Kidney (tissue), 22 donors: ENCODE measurements at places on chromosomes 3 and 15.

- DNase-seq = no peak
Observed at GRCh38 chr15:31405200-31405920, 78.7 kb downstream of the KLF13 start.

GRCh38 chr3:187102073-187102634 lies 37.1 kb downstream of the RPL39L start:
- no peak for DNase-seq

DNA sequence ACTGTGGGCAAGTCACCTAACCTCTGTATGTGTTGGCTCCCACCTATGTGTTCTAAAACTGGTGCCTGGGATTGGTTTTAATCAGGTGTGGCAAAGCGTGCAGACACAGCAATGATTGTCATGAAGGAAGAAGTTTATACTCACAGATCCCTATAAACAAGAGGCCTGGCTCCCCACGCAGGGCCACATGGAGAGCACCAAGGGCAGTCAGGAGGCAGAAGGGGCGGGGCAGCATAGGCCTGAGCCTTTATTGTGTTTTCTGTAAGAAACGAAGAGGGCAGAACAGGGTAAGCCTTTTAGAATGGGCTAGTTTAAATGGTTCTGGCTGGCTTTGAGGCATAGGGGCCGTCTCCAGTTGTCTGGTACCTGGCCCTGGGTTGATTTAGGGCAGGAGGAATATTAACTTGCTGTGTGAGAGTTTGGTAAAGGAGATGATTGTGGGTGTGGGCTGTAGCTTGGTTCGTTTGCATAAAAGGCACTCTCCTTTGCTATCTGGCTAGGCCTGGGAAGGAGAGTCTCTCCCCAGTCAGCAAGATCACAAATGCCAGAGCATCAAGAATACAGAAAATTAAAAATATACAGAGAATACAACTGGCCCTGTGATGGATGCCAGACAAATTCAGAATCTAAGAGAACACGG lies 2.2 kb upstream of the FBXW12 start:
- DNase-seq = no peak

GRCh38 chr3:156626104-156626503 lies 48.3 kb upstream of the TIPARP start:
- no peak for DNase-seq

DNA sequence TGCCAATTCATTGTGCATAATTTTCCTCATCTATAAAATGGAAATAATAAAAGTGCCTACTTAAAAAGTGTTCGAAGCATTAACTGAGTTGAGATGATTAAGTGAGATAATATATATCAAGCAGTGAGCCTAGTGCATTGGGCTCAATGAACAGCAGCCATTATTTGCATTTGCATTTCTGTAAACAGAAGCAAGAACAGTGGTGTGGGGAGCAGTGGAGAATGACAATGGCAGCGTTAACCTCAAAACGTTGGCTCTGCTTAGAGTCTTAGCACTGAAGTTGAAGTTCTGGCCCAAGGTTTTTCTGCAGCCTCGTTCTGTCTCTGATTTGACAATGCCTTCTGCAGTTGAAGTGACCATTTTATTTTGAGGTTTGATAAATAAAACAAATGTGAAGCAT lies 466.3 kb upstream of the ONECUT1 start:
- no peak for DNase-seq

GRCh38 chr3:160016972-160017371 lies 28.3 kb downstream of the IL12A start:
- DNase-seq = no peak

- no peak for DNase-seq
Observed at GRCh38 chr3:84621823-84622222, 337.0 kb upstream of the CADM2 start.
